ENCODE measurements at places on chromosomes 3 and 15.

- no peak for DNase-seq
These were observed 288.8 kb downstream of the ROBO2 start for GRCh38 chr3:77328690-77329089.

- no peak for DNase-seq
These were observed 604.8 kb downstream of the UNC13C start for GRCh38 chr15:54582863-54583643.

DNA sequence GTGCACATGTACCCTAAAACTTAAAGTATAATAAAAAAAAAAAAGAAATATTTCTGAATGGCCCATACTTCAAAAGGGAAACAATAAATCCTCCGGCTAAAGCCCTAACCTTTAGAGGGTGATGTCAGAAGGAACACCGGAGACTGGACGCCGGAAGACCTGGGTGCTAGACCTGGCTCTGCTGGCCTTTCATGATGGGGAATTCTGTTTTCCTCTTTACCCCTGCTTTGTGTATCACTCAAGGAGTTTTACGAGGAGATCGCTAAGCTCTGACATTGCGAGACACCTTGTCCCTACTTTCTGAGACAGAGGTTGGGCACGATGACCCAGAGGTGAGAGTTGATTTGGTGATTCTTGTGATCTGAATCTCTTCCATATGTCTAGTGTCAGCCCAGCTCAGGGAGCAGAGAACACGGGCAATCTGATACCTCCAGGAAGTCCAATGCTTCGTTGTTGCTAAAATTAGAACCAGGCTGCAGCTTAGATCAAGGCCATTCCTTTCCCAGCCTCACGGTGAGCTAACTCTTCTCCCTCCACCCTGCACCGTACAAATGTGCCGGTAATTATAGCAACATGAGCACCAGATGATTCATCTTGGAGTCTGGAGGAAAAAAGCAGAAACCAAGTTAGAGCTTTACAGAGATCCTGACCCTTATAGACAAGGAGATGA, 42.0 kb upstream of the CFAP161 start:
- no peak for DNase-seq

GRCh38 chr3:7306901-7307300, 446.0 kb downstream of the GRM7 start:
- no peak for DNase-seq

GRCh38 chr3:149816311-149816710, 3.3 kb downstream of the RNF13 start:
- DNase-seq: no peak

- DNase-seq: no peak
These were observed 2.5 kb upstream of the HACD2 start for GRCh38 chr3:123587401-123587800.
